ENCODE measurements at places on chromosomes 7 and 10. TPM values are rescaled to one million over a fixed set of nuclear protein-coding genes. Genes with fewer than 3 reads are reported as not detected.

The CFAP69 gene
- 10.6 TPM for total RNA-seq

The LIPM gene
- 0.13 TPM for total RNA-seq

The VGF gene
- total RNA-seq: 0.26 TPM

The TMEM270 gene
- not detected for total RNA-seq

The ADAM22 gene
- 0.52 TPM for total RNA-seq

The FEZF1 gene
- total RNA-seq: not detected

The LMTK2 gene
- total RNA-seq: 11.8 TPM

The FOXI2 gene
- total RNA-seq: not detected

The KNDC1 gene
- 0.86 TPM for total RNA-seq

The SLIT1 gene
- total RNA-seq: 0.07 TPM

The RNF148 gene
- total RNA-seq: 0.43 TPM

The TLL2 gene
- total RNA-seq: 0.13 TPM

The AKR1C3 gene
- 74.1 TPM for total RNA-seq

The STEAP2 gene
- 45.2 TPM for total RNA-seq

The CALML5 gene
- not detected for total RNA-seq

The TUBAL3 gene
- total RNA-seq: not detected

The VENTX gene
- total RNA-seq: not detected

The PPP1R17 gene
- total RNA-seq: not detected

The SPDYE11 gene
- total RNA-seq: not detected

The LIPF gene
- not detected for total RNA-seq

The MRPL32 gene
- total RNA-seq: 38.7 TPM

The ASB15 gene
- total RNA-seq: not detected

The IDI1 gene
- total RNA-seq: 62.4 TPM

The ARID5B gene
- 37.0 TPM for total RNA-seq

The MICALL2 gene
- 27.1 TPM for total RNA-seq

The HOXA1 gene
- 0.52 TPM for total RNA-seq

The WIPF3 gene
- 0.07 TPM for total RNA-seq

The NFKB2 gene
- 37.6 TPM for total RNA-seq

The ACBD7 gene
- total RNA-seq: 0.83 TPM

The PLCE1 gene
- total RNA-seq: 2.5 TPM

The WEE2 gene
- total RNA-seq: not detected

The VIPR2 gene
- total RNA-seq: 0.07 TPM

The HOXA2 gene
- 1.2 TPM for total RNA-seq

The HECW1 gene
- 0.26 TPM for total RNA-seq

The EGR2 gene
- 1.7 TPM for total RNA-seq

The AGAP9 gene
- total RNA-seq: 4.0 TPM

The NEUROG3 gene
- not detected for total RNA-seq

The HDAC9 gene
- 39.9 TPM for total RNA-seq

All from smooth muscle cell of the pulmonary artery (primary cell).